ENCODE measurements at places on chromosomes 11 and 22.

GRCh38 chr11:11230802-11231562 lies 122.1 kb downstream of the CSNK2A3 start:
- DNase-seq: peak; percentile 10

DNA sequence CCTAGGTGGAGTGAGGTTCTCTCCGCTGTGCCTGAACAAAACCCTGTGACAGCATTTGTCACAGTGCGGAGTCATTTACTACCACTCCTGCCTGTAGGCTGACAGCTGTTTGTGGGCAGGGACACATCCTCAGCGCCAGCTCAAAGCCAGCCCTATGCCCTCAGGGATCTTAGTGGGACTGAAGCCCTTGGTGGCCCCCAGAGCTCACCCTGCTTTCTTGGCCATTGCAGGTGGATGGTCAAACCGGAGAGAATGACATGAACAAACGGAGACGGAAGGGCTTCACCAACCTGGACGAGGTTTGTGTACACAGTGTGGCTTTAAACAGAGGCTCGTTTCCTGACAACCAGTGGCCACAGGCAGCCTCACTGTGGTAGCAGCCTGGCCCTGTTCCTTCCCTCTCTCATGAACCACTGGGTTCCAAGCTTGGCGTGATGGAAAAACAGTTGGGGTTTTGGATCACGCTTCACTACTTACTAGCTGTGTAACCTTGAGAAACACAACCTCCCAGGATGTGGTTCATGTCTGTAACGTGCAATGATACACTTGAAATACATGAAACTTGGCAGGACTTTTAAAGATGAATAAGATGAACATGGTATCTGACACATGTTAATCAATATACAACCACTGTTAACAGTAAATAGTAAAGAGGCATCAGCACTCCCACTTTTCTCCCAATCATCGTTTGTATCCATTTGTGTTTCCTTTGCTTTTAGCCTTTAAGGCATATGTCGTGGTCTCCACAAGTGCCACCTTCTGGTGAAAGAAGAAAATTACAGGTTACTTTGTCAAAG lies 125.8 kb downstream of the MICAL2 start:
- no peak for DNase-seq

- DNase-seq: no peak
Observed at GRCh38 chr22:17436981-17437412, 67.7 kb downstream of the CECR2 start.

DNA sequence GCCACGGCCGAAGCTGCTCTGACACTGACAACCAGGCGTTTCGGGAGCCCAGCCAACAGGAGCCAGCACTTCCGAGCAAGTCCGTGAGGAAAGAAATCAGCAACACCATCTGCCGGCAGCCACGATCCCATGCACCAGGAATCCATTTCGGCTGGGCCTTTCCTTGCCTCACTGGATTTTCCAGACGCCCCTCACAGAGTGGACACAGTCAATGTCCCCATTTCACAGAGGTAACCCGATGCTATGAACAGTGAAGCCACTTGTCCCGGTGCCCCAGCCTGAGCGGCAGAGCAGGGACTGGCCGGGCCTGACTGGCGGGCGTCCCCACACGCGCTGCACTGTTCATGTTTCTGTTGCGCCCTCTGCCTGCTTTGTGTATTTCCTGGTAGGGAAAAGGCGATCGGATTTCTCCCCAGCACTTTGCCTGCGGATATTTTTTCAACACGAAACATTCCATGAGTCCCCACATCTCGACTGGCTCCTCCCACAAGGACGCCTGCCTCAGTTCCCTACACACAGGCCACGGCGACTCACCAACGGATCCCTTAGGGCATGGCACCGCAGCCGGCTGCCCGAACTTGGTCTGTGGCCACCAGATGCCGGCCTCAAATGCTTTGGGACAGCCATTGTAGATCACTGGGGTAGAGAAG lies 55.3 kb downstream of the TRMU start:
- DNase-seq: no peak

DNA sequence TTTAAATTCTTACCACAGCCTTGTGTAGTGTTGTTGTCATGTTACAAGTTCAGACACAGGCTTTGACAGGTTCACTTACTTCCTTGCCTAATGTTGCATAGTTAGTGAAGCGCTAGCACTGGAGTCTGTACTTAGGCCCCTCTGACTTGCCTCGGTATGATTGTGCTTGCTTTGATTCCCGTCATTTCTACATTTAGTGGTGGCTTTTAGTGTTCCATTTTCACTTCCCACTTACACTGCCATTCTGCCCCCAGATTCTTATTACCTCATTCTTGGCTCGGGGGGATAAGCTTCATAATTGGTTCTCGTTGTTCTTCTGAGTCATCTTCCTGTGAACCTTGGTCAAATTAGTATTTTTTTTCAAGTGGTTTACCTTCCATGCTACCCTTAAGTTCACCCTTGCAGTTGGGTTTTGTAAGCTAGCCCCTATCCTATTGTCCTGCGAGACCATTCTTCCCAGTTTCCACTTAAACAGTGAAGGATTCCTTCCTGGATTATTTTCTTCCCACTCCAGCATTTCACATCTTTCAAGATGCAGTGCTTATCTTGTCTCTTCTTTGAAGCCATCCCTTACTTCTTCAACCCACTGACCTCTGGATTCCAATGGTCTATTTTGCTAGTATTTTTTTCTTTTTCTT lies 68.7 kb downstream of the DDX10 start:
- no peak for DNase-seq

DNA sequence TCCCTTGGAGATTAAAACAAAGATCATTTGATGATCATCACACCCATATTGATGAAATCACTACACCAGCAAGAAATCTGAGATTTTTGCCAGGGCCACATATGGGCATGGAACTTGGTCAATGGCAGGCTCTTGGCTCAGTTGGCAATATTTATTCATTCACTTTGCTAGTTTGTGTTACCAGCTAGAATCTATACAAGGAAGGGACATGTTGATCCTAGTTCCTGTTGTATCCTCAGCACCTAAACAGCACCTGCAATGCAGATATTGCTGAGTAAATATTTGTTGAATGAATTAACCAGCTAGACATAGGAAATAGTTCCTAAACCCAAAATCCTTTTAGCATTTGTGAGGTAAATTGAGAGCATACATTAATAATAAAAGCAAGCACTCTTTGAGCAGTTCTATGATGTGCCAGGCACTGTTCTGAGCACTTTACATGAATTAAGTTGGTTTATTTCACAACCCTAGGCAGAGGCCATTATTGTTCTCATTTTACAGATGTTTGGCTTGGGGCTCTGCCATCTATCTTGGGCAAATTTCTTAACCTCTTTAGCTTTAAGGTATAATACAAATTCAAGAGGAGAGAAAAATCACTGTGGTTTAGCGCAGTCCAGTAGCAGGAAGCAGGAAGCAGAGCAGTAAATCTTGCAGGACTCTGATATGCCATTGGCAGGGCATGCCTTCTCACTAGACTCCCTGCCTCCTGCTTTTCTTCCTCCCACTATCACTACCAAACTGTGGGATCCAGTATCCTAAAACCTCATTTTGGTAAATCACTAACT lies 1.6 kb downstream of the TRIM68 start:
- no peak for DNase-seq

GRCh38 chr22:37010976-37011375 lies 8.3 kb downstream of the TST start:
- no peak for DNase-seq

DNA sequence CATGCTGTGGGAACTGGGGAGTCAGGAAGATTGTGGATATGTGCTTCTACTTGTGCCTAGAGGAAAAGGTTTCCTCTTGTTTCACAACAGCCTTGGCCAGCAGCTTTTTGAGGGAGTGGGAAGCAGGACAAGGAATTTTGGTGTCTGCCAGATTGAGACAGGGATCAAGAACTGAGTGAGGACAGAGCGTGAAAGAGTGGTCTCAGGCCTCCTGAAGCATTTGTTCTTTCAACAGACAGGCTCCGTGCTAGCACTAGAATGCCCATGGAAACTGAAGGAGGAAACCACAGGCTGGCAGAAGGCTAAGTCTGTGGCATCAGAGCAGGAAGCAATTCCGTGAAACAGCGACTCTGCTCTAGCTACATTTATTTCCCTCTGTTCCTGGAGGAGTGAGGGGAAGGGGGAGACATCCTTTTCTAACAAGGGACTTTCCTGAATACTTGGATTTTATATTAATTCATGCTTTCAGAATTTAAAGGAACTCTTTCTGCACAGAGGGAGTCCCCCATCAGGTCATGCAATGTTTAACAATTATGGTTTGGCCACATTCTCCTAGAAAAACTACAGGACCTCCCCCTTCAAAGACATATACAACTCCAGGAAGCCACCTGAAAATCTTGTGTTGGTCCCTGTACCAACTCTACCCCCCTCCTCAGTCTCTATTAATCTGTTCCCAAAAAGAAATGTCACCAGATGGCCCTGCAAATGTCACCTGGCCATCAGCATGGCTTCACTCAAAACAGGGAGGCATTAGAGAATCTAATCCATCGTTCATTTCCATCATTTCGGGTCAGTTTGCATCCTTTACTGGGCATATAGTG lies 96.1 kb downstream of the SYT9 start:
- no peak for DNase-seq

DNA sequence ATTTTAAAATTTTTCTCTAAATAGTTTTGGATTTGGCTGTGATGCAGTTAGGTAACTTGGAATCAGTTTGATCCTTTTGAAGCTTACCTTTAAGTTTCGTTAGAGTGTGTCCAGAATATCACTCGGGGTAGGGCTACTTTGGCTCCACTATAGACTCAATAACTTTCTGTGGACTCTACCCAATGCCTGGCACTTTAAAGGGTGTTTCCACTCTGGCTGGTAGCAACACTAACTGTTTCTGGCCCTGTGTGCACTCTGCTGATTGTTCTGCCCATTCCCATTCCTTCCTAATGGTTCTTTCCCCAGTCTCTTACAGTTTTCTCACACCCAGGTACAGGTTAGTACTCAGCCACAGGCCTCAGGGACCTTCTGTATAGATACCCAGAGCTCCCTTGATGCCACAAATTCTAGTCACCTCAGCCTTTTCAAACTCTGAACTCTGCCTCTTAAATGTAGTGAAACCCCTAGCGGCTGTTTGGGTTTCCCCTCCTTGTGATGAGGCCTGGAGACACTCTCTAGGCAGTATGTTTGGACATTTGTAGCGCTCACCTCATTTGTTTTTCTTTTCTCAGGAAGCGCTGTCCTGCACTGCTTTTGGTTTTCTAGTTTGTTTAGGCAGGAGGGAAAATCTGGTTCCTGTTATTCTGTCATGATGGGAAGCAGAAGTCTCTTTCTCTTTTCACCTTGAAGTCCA lies 16.8 kb downstream of the CUL5 start:
- no peak for DNase-seq

DNA sequence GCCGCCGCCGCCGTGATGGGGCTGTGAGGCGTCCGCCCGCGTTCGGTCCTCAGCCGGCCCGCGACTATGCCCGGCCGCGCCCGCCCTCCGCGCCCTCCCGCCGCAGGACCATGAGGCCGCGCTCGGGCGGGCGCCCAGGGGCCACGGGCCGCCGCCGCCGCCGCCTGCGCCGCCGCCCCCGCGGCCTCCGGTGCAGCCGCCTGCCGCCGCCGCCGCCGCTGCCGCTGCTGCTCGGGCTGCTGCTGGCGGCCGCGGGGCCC lies 215 bp downstream of the ZNRF3 start:
- no peak for DNase-seq

- DNase-seq: no peak
Observed at GRCh38 chr11:47688111-47688510, 27.1 kb downstream of the AGBL2 start.

- no peak for DNase-seq
Observed at GRCh38 chr11:43440486-43440885, 81.8 kb downstream of the TTC17 start.

DNA sequence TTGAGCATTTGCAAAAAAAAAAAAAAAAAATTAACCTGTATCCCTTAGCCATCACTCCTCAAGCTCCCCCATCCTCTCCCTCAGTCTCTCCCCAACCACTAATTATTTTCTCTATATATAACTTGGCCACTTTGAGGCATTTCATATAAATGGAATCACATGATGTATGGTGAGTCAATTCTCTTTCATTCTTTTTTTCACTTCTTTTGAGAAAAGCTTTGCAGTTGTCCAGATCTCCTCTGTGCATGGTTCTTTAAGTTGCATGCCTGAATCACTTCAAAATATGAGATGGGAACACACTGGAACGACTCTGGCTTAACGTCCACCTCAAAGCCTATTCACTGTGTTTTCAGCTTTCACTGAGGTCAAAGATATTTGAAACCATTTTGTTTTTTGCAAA lies 40.7 kb downstream of the SHANK2 start:
- DNase-seq: no peak

- DNase-seq: no peak
Observed at GRCh38 chr11:125170510-125171031, 6.0 kb downstream of the PKNOX2 start.

- DNase-seq: no peak
Observed at GRCh38 chr11:125942771-125943428, 2.9 kb upstream of the VSIG10L2 start.

DNA sequence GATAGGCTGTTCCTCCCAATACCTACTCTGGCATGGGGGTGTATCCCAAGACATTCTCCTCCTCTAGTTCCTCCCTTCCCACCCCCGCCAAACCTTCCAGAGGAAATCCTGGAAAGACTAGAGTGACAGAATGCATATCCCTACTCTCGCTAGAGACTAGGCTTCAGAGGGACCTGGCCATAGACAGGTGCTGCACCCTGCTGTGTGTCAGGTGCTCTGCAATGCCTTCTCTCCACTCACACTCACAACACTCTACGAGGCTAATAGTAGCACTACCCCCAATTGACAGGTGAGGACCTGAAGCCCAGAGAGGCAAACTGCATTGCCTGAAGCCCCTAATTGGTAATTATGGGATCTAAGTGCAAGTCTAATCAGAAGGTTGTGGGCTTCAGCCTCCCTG lies 46.2 kb upstream of the LMO1 start:
- peak; percentile 35 for DNase-seq

DNA sequence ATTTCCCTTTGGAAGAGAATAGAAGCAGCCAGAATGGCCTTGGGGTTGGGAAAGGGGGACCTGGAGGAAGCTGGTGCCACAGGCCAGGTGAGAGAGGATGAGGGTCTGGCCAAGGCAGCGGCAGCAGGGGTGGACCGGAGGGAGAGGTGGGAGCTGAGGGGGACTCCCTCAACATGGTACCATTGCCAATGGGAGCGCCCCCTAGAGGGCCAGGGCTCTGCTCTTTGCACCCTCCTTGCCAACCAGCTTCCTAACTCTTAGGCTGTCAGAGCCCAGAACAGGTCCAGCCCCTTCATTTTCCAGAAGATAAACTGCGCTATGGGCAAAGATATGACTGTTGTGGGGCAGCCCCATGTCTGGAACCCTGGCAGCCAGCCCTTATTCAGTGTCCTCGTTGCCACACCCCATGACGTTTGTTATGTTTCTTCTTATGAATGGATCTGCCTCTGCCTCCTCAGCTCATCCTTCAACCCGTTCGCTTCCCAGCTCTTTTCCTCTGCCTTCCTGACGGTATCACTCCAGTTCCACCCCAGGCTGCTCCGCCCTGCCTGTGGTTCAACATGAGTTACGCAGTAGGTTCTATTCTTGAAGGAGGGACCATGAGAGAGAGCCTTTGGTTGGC lies 185.2 kb downstream of the GRIK4 start:
- no peak for DNase-seq

DNA sequence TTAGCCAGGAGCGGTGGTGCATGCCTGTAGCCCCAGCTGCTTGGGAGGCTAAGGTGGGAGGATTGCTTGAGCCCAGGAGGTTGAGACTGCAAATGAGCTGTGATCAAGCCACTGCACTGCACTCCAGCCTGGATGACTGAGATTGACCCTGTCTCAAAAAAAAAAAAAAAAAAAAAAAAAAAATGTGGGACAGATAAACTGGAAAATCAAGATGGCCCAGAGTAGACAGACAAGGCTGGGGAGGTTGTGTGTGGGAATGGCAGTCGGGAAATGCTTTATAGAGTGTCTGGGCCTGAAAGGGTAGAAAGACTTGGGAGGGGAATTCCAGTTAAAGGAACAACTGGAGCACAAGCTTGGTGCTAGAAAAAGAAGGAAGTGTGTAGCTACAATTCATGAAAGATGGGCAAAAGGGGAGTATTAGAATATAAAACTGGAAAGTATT lies 18.2 kb upstream of the WDR74 start:
- no peak for DNase-seq
